ENCODE measurements at places on chromosomes 6 and 20.
A peak's percentile ranks its signal among the peaks of the same experiment; 100 is the strongest.

DNA sequence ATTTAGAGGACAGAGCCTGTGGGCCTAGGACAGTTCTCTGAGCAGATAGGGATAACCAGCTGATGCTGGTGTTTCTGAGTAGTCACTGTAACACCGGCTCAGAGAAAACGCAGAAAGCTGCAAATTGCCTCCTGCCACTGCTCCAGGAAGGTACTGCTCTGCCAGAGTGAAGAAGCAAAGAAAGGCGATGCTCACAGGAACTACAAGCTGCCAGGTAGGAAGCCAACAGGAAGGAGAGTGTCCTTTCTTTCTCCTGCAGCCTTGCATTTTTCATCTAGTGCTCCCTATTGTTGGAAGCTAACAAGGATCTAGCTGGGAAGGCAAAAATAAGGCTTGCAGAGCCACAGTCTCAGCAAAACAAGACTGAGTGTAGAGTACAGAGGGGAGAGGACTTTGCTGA, 70.7 kb upstream of the RAB32 start:
- DNase-seq, result no peak

DNA sequence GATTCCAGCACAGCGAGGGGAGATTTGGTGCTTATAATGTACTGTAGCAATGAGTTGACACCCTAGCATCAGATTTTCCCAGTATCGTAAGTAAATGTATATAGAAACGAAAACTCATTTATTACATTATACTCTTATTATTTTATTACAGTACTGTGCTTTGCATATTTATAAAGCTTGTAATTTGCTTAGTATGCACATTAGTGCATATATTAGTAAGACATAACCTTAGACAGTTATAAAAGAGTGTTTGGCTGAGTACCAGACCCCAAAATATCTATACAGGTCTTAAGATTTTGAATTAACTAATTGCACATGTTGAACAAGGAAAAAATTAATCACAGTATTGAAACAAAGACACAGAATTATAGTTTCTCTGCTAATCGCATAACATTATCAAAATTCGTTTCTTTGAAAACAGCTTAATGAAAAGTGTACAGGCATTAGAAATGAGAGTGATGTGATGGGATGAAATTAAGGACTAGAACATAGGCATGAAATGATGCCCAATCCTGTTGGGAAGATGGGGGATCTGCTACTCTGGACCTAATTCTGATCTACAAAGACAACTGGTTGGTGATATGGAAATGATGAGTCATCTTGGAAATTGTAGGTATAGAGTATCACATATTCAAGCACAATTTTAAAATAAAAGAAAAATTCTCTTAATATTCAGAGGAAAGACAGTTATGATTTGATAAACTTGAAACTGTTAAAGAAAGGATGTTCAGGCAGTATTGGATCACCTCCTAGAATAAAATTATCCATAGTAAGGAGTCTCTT, 42.8 kb downstream of the STXBP5 start:
- no peak for DNase-seq

GRCh38 chr20:62156592-62157386, 13.2 kb downstream of the SS18L1 start:
- peak; percentile 66 for DNase-seq

GRCh38 chr6:3079682-3080081, 11.4 kb downstream of the RIPK1 start:
- DNase-seq, result no peak

DNA sequence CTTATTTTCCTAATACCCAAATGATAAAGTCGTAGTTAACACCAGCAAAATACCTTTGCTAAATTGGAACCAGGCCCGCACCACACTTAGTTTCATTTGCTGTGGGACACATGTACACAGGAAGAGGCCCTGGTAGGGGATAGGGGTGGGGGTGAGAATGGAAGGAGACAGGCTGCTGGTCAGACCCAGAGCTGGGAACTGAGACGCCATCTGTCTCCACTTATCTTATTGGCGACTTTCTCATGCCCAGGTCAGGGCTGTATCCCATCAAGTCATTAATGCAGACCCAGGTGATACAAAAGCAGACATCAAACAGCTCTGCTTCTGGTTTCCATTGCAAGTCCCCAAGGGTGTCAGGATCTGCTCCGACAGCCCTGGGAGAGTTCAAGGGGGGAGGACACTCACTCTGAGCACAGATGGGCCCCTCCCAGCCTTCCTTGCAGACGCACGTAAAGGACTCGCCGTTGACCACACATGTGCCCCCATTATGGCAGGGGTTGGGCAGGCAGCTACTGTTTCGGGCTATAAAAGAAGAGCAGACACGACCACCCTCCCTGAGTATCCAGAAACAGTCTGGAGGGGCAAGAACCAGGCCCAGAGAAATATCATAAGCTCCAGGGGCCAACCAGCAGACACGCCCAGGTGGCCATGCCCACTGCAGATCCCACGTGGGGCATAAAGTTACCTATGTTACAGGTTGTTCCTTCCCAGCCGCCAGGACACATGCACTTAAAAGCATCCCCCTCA, 29.2 kb downstream of the JAG1 start:
- no peak for DNase-seq

GRCh38 chr6:26340066-26340465, 24.9 kb upstream of the BTN3A2 start:
- no peak for DNase-seq

GRCh38 chr6:7956257-7956656, 45.7 kb upstream of the TXNDC5 start:
- DNase-seq, result no peak

DNA sequence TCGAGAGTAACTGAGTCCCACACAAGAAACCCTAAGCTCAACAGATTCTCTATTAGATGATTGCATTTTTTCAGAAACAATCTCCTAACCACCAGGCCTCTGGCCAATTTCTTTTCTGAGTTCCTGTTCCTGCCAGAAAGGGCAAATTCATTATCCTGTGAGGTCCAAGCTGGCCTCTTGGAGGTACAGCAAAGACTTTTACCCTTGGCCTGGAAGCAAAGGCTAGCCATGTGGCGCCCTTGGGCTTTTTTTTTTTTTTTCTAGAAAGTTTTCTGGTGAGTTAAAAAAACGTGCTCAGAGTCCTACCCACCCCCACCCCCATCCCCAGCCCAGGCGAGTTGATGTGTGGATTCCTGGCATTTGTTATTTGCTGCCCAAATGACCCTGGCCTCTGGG, 59.0 kb upstream of the EEF1A1 start:
- no peak for DNase-seq

DNA sequence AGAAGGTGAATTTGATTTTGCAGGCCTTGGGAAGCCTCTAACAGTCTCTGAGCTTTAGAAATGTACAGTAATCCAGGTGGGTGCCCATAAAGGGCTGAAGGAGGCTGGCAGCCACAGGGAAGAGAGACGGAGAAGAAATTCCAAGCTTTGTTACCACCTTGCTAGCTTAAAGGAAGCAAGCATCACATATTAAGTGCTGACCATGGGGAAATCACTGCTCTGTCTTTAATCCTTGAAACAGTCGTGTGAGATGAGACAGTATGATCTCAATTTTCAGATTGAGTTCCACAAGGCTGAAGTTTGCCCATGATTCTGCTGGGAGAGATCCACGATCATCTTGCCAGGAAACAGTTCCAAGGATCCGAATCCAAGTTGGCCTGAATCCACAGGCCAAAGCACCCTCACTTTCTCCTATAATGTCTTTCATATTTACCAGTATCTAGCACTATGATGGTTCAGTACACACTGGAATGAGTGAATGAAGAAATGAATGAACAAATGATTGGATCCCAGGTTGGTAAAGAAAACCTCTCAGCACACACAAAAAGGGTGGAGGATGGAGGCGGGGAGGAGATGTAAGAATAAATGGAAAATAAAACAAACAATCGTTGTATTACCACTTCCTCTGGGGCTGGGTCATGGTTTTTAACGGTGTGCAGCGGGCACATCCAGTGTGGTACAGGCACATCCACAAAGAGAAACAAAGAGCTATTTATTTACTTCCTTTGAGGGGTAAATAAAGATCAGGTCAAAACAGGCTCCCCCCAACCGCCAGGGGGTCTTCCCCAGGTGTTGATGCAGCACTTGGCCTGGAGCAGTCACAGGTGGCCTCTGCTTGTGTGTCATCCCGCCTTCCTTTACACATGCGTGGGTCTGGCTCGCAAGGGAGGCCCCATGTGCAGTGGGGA, 28.2 kb upstream of the TAF8 start:
- DNase-seq, result peak; percentile 62

DNA sequence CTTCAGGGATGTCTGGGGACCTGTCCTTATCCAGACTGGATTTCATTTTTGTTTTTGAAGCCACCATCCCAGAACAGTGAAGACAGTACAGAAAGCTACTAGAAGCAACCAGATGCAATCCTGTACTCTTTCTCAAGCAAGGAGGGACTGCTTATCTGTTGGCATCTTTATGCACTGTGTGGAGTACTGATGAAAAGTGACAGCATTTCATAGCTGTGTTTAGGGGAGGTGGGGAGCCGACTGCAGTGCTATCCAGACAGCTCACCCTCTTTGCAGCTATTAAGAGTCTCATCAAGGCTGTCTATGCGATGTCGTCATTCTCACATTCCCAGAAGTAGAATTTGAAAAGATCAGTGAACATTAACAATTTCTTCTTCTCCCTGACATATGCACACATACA, 5.5 kb downstream of the ZDHHC14 start:
- DNase-seq, result no peak

DNA sequence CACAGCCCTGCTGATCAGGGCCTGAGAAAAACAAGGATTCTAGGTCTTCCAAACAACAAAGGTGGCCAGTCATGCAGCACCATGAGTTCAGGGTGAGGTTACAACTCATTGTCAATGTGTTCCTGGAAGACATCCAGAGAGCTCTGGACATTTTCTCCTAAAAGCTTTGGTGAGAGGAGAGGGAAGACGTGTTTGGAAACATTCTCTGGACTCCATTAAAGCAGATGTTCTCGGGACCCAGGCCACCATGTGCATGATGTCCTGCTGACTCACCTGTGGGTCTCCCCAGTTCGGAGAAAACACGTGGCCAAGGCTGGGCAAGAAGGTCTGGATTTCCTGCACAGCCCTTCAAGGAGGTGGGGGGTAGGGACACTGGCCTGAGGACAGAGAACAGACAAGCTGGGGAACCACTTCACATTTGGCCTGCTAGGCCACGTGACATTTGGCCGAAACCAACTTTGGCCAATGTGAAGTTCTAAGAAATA, 61.6 kb downstream of the KCNB1 start:
- no peak for DNase-seq

GRCh38 chr6:104642871-104643270, 216.8 kb downstream of the HACE1 start:
- DNase-seq, result no peak

GRCh38 chr20:46312075-46312944, 4.0 kb upstream of the CDH22 start:
- no peak for DNase-seq

GRCh38 chr6:41028561-41029412, 10.2 kb downstream of the UNC5CL start:
- no peak for DNase-seq

- no peak for DNase-seq
These were observed 382.5 kb downstream of the EPHA7 start for GRCh38 chr6:93036835-93037234.

GRCh38 chr6:11128608-11129007, 17.1 kb upstream of the ERVFRD-1 start:
- no peak for DNase-seq

- DNase-seq, result no peak
These were observed 529 bp downstream of the UBE2C start for GRCh38 chr20:45813006-45813340.

GRCh38 chr6:158773581-158774449, 45.4 kb downstream of the EZR start:
- DNase-seq, result no peak

GRCh38 chr6:154057098-154057497, 18.1 kb downstream of the OPRM1 start:
- no peak for DNase-seq

GRCh38 chr6:4809999-4810918, 34.1 kb downstream of the CDYL start:
- DNase-seq, result no peak

- DNase-seq, result no peak
These were observed 31.2 kb downstream of the SNAI1 start for GRCh38 chr20:50013976-50014375.

DNA sequence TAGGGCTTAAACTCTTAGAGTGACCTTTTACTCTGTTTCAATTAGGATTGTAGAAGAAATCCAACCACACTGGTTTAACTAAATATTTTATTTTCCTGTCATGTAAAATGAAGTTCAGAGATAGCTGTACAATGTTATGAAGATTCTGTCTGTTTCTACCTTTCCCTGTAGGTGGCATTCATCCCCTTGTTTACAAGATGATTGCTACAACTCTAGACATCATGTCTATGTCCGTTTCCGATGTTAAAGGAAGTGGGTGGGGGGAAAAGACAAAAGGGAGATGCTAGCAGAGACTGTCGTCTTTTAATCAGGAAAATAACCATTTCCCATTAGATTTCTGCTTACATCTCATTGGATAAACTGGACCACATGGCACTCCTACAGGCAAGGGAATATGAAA, 30.9 kb upstream of the RIMS1 start:
- DNase-seq, result no peak

- no peak for DNase-seq
These were observed 871 bp downstream of the BANF2 start for GRCh38 chr20:17700637-17701036.

GRCh38 chr6:51585264-51585663, 502.1 kb downstream of the PKHD1 start:
- DNase-seq, result no peak

- peak; percentile 59 for DNase-seq
These were observed 40.9 kb downstream of the DSTN start for GRCh38 chr20:17610566-17611289.

- DNase-seq, result no peak
These were observed 141.5 kb downstream of the BMP7 start for GRCh38 chr20:57124800-57125517.

GRCh38 chr6:43468240-43468639, 9.1 kb upstream of the TJAP1 start:
- no peak for DNase-seq

- no peak for DNase-seq
These were observed 30.4 kb downstream of the ZC2HC1B start for GRCh38 chr6:143894655-143895054.

- no peak for DNase-seq
These were observed 41.5 kb downstream of the SNRNP48 start for GRCh38 chr6:7631466-7631865.

- no peak for DNase-seq
These were observed 121.5 kb downstream of the DNAH8 start for GRCh38 chr6:38836585-38836984.

DNA sequence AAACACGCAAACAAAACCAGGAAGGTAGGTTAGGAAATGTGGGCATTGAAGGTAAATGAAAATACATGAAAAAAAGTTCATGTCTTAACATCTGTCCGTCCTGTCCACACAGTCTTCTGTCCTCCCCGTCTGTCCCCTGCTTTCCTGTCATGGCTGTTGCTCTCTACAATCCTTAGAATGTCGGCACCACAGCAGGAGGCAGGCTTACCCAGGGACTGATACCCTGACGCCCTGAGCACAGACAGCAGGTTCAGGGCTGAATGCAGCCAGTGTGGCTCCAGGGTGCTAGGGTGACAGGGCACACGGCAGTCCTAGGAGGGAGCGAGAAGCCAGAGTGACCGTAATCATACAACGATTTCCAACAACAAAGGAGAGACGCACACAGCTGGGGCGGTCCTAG, 123.7 kb downstream of the IRF4 start:
- DNase-seq, result no peak

Measured in activated CD4-positive, alpha-beta T cell treated with anti-CD3 and anti-CD28 coated beads for 4 hours (primary cell).